NCI-H1436 (cell line): ENCODE measurements at places on chromosomes 7 and 10.

DNA sequence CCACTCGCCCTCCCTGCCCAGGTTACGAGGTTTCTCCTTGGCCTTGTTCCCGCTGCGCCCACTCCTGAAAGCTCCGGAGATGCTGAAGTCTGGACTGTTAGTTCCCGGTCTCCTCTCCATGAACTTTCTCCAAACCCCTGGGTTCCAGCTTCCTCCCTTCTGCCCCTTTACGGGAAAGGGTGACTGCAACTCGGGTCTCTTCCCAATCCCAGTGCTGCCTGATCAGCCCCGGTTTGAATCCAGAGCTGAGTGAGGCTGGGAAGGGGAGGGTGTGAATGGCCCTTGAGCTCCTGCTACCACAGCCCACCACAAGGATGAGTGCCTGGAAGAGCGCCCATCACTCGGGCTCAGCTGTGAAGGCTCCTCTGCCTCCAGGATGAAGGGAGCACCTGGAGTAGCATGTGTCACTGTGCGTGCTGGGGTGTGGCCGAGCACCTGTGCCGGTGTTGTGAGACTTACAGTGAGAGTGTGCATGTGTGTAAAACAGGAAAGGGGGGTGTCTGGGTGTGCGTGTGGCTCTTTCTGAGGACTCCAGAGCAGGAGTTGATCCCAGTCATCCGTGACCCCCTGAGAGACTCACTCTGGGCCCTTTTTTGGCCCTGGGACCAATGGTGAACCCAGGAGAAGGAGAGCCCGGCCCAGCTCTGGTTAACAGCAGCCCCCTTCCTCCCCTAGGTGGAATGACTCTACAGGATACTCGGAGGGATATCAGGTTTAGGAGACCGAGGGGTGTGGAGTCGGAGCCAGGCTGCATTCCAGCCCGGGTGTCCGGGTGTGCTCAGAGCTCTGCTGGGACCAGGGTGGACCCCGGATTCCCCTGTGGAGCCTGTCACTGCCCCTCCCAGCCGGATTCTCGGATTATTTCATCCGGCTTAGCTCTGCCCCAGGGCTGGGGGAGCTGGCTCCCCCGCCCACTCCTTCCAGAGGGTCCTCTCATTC lies 1.1 kb upstream of the ZNF467 start:
- no peak for DNase-seq

GRCh38 chr7:102291056-102291915 lies 4.6 kb downstream of the SH2B2 start:
- no peak for DNase-seq

- no peak for DNase-seq
Observed at GRCh38 chr7:120164-120991, 72.0 kb upstream of the FAM20C start.

- no peak for DNase-seq
Observed at GRCh38 chr10:47165711-47166404, 134.1 kb upstream of the GDF10 start.

DNA sequence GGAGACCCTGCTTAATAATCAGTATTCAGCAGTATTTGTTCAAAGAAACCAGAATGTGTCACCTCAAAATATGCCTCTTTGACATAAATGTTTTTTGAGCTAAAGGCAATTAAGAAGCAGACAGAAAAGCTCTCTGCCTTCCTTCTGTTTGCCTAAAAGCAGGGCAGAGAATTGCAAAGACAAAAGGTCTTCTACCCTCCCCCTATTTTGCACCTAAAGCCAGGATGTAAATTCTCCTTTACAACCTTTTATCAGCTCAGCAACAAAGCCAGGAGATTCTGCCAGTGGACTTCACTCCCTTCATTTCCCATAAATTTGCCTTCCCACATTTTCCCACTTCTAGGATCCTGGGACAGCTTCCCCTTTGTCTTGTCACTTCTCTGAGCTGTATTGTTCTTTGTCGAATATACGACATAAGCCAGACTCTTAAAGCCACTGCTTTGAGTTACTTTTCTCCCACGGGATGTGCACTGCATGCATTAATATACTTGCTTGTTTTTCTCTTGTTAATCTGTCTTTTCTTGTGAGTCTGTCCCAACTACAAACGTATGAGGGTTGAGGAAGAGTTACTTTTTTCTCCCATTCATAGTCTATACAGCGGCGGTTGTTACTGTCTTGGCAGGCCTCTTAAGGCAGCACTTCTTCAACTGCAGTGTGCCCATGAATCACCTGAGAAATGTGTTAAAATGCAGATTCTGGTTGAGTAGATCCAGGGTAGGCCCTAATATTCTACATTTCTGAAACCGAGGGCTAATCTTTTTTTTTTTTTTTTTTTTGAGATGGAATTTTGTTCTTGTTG lies 48.2 kb downstream of the ST8SIA6 start:
- DNase-seq, result no peak

GRCh38 chr7:24703296-24703695 lies 54.0 kb downstream of the GSDME start:
- no peak for DNase-seq

- DNase-seq, result no peak
Observed at GRCh38 chr7:109309790-109310189, 740.1 kb downstream of the DNAJB9 start.

GRCh38 chr10:43234471-43235041 lies 32.3 kb downstream of the RASGEF1A start:
- no peak for DNase-seq

- no peak for DNase-seq
Observed at GRCh38 chr7:99949645-99950228, 20.3 kb upstream of the GJC3 start.

GRCh38 chr7:130479716-130480400 lies 12.0 kb upstream of the MEST start:
- no peak for DNase-seq

GRCh38 chr7:113113912-113114311 lies 4.4 kb downstream of the SMIM30 start:
- DNase-seq, result no peak

DNA sequence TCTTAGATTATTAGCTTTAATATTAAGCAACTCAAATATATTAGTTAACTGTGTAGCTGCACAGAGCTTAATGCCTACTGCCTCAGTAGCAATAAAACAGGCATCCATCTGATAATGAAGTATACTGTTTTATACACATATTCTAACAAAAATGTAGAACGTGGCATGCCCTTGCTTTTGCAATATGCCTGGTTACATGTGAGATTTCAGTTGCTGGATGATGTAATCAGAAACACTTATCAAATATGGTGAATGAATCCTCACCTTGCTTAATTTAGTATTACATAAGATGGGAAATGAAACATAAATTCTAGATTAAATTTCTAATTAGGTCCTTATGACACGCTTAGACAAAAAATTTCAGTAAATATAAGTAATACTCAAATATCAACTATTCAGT lies 8.0 kb downstream of the DNAJC1 start:
- no peak for DNase-seq

DNA sequence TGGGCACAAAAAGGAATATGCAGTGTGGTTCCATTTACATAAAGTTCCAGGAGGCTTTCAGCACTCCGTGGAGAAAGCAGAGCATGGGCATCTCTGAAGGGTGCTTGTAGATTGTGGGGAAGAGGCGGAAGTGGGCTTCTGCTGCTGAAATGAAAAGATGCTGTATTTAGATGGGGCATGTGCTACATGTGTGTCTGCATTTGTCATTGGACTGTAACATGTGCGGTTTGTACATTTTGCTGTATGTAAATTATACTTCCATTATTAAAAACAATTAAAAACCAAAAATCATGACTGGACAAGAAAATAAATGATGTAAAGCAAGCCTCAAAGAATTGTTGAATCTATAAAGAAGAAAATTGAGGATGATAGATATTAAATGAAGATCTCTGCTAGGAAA lies 334.0 kb downstream of the WDR37 start:
- no peak for DNase-seq

DNA sequence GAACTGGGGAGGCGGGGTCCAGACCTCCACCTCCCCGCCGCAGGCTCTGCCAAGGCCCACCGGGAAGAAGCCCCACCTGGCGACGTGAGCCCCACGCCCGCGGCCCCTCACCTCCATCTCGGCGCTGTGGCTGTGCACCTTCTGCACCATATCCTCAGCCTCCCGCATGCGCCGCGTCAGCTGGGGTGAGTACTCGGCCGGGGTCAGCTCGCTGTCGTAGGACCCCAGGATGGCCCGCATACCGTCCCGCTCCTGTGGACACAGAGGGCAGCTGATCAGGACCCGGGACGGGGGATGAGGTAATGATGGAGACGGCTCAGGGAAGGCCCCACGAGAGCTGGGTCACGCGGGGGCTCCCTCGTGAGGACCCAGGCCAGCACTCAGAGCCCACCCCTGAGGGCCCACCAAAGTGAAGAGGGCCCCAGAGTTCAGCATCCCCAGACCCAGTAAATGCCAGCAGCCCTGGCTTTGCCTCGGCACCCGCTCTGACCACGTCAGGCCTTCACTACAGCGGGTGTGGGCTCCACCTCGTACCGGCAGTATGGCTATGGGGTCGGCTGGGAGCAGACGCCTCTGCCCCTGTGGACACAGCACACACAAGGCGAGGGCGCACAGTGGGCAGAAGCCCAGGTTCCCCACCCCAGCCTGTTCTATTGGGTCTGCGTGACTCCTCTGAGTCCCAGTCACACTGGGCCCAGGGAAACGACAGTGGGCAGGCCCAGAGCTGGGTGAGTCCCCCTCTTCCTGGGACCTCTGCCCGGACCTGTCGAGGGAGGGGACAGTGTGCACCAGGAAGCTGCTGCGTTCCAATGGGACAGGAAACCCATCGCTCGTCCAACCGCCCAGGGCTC lies 218.1 kb downstream of the MAD1L1 start:
- no peak for DNase-seq

GRCh38 chr10:131184503-131184902 lies 127.0 kb downstream of the TCERG1L start:
- DNase-seq, result no peak

DNA sequence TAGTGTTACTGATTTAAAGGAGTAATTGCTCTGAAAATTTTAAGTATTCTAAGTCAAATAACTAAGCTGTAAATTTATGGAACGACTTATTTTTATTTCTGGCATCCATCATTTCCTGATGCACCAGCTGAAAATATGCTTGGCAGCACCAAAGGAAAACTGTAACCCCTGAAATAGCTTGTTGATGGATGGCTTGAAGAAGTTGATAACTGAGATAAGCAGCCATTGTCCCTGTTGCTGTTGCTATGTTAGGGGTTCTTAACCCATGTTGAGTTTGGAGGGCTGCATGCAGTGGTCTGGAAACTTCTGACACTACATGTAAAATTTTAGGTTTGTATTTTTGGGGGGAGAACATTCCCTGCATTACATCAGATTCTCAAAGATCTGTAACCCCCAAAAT lies 30.6 kb downstream of the RPA3 start:
- no peak for DNase-seq

DNA sequence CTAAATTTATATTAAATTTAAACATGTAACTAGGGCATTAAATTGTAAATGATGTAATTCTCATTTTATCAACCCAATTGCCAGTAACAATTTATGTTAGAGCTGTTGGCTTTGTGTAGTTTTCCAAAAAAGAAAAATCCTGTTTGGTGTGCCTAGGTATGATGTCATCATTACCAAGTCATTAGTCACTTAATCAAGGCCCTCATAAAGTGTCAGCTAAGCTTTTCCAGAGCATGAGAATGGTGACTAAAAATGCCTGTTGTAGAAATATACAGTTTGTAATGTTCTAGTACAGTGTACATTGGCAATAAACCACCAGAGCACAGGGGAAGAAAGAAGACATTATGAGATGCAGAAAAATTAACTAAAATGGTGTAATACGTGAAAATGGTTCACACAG lies 593.8 kb upstream of the ANKRD30A start:
- DNase-seq, result no peak

GRCh38 chr7:41312235-41312634 lies 390.7 kb downstream of the INHBA start:
- DNase-seq, result no peak

DNA sequence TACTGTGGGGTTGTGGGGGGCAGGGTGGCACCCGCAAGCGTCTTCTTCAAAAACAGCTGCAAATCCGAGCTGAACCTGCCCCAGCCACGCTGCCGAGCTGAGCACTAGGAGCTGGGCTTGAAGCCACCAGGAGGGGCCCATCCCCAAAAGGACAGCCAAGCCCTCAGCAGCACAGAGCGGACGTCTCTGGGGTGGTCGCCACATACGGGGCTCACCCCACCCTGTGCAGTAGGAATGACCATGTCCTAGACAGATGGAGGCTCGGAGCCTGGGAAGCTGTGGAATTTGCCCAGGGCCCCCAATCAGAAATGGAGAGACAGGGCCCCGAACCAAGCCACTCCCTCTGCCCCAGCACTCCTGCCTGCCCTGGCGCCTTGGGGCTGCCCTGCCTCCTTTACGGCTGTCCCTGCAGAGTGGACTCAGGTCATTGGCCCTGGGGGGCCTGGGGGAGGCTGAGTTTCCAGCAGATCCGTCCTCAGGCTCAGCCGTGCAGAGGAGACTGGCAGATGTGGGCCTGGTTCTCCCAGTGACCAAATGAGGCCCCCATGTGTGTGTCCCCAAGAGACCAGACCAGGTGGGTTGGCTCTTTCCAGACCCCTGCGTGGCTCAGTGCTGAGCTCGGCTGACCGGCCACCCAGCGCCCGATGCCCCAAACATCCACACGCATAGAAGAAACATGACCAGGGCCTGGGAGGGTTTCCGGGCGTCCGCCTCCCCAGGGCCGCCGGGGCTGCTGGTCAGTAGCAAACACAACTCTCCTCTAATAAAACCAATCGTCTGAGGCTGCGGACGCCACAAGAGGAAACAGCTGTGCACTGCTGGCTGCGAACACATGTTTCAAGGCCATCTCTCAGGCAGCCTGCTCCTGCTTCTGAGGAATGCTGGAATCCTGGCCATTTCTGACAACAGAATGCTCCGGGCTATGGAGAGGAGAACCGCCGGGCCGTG lies 54.9 kb downstream of the PDGFA start:
- no peak for DNase-seq

GRCh38 chr10:122379041-122379440 lies 4.5 kb downstream of the PLEKHA1 start:
- DNase-seq, result no peak

DNA sequence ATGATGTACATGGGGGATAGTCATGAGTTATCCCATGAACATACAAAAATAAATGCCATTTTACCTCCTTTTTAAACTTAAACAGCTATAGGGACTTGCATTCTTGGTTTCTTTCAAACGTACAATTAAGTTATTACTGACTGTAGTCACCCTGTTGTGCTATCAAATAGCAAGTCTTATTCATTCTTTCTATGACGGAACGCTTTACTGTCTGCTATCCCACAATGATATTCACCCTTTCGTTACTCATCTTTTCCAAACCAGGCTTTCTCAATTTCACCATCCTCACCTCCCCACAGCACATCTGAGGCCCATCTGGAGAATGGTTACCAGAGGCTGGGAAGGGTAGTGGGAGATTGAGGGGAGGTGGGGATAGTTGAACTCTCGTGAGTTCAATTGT lies 218.8 kb downstream of the PHF14 start:
- no peak for DNase-seq

DNA sequence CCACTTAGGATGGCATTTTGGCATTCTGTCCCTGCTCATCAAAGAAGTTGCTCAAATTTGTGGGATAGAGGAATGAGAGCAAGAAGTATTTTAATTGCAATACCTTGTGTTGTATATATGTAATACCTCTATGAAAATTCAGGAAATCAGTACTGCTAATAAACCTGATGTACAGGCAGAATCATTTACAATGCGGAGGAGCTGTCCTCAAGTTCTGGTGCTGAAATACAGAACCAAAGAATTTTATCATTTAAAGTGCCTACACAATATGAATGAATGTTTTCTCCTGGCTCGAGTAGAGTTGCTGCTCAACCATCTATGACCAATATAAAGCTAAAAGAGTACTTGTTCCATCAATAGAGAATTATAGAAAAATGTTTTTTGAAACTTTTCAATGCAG lies 305.8 kb downstream of the PLXNA4 start:
- no peak for DNase-seq
